ENCODE measurements at places on chromosomes 2 and 18. TPM values are rescaled to one million over a fixed set of nuclear protein-coding genes. Genes with fewer than 3 reads are reported as not detected.

DNA sequence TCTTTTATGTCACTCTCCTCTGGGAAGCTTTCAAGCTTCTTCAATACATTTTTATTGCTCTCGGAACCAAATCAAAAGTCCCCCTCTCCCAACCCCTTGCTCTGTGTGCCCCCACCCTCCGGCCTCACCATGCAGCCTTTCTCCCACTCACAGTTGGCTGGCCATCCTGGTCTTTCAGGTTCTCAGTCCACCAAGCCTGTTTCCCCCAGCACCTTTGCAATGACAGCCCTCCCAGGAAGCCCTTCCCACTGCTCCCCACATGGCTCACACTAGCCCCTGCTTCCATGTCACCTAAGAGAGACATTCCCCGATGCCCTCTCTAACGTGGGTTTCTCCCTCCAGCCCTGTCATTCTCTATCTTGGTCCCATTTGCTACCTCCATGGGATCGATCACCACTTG, 266.6 kb downstream of the SRBD1 start:
- no peak for DNase-seq

DNA sequence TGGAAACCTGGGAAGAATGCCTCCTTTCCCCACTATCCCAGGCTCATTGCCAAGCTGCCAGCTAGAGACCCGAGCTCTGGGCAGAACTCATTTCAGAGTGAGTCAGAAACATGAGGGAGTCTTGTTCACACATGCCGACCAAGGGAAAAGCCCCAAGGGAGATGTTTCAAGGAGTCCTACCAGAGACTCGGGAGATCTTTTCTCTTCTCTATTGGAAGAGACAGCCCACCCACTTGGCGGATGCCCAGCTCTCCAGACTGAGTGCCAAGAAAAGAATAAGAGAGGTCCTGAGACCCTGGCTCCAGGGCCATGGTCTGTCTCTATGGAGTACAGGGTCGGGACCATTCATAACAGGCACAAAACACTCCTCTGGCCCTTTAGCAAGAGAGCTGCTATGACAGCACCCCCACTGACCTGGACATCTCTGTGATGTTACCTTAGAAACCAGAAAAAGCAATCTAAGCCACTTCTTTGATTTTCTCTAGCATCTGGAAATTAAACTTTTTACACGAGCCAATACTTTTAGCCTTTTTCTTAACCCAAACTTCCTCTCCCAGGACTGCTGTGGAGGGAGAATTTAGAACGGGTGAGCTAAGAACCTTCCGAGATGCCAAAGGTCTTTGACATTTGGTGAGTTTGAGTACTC, 18.5 kb upstream of the IGFBP5 start:
- DNase-seq: peak; percentile 94

GRCh38 chr2:191217580-191217979, 27.6 kb upstream of the MYO1B start:
- peak; percentile 73 for DNase-seq

DNA sequence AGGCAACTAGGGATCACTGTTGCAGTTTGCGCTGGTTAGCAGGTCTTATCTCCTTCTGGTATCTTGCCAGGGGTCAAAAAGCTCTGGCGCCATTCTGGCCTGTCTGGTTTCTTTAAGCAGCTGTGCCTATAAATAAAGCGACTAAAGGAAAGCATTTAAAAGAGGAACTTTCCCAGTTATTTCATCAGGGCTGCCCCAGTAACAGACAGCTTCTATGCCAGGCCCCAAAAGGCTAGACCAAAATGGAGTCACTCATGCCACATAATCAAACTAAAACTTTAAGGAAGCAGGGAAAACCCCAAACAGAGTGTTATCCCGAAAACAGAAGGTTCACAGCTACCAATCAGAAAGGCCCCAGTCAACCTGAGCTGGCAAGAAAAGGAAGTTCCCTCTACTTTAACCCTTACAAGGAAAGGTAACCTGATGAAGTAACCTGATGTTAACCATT, 41.2 kb upstream of the HNRNPA3 start:
- peak; percentile 65 for DNase-seq

DNA sequence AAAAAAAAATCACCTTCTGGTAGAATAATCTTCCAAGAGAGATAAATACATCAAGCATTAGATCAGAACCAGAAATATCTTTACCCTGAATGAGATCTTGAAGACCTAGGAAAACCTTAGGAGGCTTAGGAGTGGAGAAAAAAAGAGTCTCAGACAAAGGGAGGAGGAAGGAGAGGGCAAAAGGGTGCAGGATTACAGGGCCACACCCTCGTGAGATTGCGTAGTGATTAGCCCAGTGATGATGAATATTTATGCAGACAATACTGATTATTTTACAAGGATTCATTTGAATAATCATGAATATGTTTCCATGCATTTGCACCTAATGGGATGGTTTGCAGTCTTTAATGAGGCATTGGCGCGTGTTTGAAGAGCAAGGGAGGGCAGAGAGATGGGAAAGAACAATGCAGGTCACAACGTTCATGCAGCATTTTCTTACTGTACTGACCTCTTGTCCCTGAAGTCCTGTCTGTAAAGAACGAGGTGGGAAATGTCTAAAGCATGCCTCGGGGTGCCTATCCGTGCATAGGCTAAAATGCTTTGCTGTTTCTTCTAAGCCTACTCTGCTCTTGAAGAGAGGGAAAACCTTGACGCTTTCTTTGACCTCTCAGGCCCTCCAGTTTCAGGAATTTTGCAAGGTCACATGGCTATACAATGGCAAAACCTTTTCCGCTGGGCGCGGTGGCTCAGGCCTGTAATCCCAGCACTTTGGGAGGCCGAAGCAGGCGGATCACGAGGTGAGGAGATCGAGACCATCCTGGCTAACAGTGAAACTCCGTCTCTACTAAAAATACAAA, 18.6 kb upstream of the ZNF532 start:
- DNase-seq: no peak

- no peak for DNase-seq
Measured at GRCh38 chr2:26581991-26582842, 58.9 kb downstream of the CIB4 start.

GRCh38 chr2:70994009-70994698, 519 bp downstream of the TEX261 start:
- DNase-seq: no peak

GRCh38 chr2:237456200-237456843, 30.7 kb upstream of the MLPH start:
- no peak for DNase-seq

DNA sequence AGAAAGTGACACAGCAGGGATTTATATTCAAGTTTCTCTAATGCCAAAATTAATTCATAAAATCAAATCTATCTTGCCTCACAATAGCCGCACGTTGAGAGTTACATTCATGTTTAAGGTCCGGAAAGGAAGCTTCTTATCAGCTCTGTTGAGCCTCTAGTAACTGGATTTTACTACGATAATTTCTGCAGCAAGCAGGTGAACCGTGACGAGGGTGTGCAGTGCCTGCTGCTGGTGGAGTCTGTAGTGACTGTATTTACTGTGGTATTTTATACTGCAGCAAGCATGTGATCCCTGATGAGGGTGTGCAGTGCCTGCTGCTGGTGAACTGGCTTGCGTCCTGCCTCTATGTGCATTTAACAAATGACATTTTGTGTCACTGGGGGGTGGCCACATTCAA, 120.0 kb downstream of the SNTG2 start:
- DNase-seq: no peak

- DNase-seq: peak; percentile 20
Measured at GRCh38 chr2:222024932-222025880, 273.6 kb downstream of the PAX3 start.

GAREM1 gene
- total RNA-seq: 2.3 TPM

ACADL gene
- total RNA-seq: not detected

SIX3 gene
- not detected for total RNA-seq

ALPP gene
- not detected for total RNA-seq

REG1B gene
- total RNA-seq: not detected

ERMN gene
- total RNA-seq: not detected
